ENCODE measurements at places on chromosomes 7 and 10. TPM values are rescaled to one million over a fixed set of nuclear protein-coding genes. Genes with fewer than 3 reads are reported as not detected.

- DNase-seq: no peak
Measured at GRCh38 chr7:83413831-83414230, 235.1 kb downstream of the SEMA3E start.

Gene ANXA8L1
- 0.04 TPM for polyA plus RNA-seq

GRCh38 chr10:31090894-31091607 is 59.4 kb upstream of the ZNF438 start:
- DNase-seq: no peak

DNA sequence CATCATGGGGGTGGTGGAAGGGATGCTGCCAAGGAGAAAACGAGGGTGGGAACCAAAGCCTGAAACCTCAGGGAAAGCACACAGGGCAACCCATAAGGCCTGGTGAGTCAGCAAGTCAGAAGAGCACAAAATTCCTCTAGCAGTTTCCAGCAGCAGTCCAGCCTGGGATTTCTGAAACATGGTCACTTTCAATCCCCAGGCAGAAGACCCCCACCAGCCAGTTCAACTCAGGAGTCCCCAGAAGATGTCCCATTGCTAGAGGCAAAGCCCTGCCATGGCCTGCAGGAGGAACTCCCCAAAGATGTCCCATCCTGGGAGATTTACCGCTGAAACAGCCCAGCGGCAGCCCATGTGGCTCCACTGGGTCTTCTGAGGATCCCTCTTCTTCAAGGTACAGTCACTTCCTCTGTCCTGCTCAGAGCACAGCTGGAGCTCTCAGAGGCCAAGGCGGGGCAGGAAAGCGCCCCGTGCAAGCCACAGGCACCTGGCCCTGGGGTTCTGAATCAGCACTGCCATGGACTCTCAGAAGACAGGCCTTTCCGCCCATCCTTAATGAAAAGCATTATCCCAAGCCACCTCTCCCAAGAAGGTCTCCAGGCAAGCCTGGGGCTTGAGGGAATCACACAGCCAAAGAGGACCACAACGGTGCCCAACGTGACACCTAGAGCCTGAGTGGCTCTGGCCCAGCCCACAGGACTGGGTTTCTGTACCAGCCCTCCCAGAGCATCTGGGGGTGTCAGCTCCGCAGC is 196.9 kb downstream of the GRID1 start:
- DNase-seq: no peak

DNA sequence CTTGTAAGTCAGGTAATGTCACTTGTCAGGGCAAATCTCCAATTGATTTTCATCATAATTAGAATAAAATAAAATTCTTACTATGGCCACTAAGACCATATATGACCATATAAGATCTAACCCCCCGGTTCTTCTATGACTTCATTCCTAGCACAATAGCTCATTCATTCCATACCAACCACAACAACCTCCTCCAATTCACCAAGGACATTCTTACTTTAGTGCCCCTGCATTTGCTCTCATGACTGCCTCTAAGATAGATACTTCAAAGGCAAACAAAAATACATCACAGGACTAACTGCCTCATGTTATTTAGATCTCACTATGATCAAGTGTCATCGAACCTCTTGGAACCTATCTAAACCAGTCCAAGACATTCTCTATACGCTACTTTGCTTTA is 90.8 kb downstream of the SNX13 start:
- DNase-seq: no peak

Gene RPEL1
- polyA plus RNA-seq: 0.01 TPM

- no peak for DNase-seq
Measured at GRCh38 chr7:17342756-17343155, 44.3 kb downstream of the AHR start.

Gene SMNDC1
- polyA plus RNA-seq: 11.0 TPM

GRCh38 chr7:44615149-44615611 is 8.8 kb downstream of the OGDH start:
- DNase-seq: peak; percentile 53

DNA sequence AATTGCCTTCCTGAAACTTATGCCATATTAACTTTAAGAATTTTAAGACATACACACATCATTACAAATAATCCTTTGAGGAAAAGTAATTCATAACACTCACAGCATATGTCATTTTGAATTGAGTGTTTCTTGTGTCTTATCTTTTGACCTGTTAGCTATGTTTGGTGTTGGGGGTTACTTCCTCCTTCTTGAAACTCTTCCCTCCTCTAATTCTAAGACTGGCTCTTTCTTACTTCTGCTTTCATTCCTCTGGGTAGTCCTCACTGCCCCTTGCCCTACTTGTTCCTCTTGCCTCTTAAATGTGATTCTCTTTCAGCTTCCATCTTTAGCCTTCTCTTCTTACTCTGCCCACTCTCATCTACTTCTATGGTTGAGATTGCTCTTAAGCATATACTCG is 28.3 kb upstream of the PIP4K2A start:
- no peak for DNase-seq

Gene LYZL1
- not detected for polyA plus RNA-seq

GRCh38 chr10:35185260-35186034 is 58.8 kb downstream of the CREM start:
- no peak for DNase-seq

DNA sequence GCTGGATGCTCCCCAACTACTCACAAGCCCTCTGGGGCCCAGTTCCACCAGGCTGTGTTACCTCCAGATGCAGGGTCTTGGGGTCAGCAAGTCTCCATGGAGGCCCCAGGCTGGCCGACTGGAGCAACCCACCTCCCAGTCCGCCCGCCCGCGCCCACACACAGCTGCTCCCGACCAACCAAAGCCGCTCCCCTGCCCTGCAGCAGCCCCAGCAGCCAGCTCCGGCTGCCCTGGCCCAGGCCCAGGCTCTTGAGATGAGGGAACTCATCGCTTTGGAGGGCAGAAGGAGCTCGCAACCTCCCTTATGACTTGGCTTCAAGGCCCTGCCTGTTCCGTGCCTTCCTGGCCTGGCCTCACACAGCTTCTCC is 47.2 kb downstream of the LRRC20 start:
- peak; percentile 56 for DNase-seq

Gene SPRN
- polyA plus RNA-seq: 0.07 TPM

GRCh38 chr7:74025730-74026129 is 2.2 kb upstream of the ELN start:
- no peak for DNase-seq

Gene PLAC9
- 63.7 TPM for polyA plus RNA-seq

Gene WEE2
- polyA plus RNA-seq: not detected

Gene PKD2L1
- polyA plus RNA-seq: not detected

DNA sequence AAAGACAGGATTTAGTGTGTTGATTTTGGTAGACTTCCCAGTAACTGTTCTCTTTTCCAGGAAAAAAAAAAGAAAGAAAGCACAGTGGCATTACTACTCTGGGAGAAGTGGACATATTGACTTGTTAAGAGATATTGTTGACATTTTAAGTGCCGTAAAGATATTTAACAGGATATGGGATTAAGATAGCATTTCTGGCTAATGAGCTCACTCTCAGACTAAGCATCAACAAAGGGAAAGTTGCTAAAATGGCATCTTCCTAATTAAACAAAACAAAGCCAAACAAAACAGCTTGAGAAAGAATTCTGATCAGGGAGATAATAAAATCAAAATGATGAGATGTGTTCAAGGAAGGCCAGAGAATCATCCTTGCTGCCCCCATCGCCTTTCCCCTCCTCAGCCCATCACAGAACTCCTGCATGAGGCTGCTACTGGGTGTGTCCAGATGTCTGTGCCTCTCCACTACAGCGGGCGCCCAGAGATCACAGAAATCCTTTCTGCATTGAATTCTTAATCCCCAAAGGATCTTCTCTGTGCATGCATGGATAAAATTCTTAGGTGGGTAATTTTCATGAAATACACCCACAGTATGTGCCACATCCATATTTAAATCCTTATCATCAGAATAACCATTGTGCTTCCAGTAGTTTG is 270.5 kb downstream of the POU6F2 start:
- no peak for DNase-seq

GRCh38 chr7:34452363-34452762 is 205.7 kb upstream of the NPSR1 start:
- no peak for DNase-seq

GRCh38 chr10:11035301-11035991 is 17.8 kb downstream of the CELF2 start:
- DNase-seq: no peak

DNA sequence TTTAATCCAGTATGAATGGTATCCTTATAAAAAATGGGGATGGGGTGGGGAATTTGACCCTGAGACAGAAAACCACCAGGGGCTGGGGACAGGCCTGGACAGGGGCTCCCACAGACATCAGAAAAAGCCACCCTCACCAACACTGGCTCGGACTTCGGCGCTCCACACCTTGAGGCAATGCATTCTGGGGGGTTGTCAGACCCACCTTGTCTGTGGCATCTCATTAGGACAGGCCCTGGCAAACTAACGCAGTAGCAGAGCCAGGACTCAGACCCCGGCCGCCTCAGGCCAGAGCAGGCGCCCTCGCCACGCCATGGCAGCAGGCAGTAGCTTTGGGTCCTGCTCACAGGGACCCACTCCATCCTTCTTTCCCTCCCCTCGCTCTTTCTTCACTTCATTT is 160.1 kb downstream of the CCDC3 start:
- DNase-seq: no peak

Gene GIMAP8
- polyA plus RNA-seq: 19.5 TPM

GRCh38 chr10:104122225-104123107 is 495 bp downstream of the SFR1 start:
- DNase-seq: no peak

Gene ANXA8
- 0.09 TPM for polyA plus RNA-seq

GRCh38 chr7:17126413-17127268 is 171.8 kb upstream of the AHR start:
- DNase-seq: no peak

DNA sequence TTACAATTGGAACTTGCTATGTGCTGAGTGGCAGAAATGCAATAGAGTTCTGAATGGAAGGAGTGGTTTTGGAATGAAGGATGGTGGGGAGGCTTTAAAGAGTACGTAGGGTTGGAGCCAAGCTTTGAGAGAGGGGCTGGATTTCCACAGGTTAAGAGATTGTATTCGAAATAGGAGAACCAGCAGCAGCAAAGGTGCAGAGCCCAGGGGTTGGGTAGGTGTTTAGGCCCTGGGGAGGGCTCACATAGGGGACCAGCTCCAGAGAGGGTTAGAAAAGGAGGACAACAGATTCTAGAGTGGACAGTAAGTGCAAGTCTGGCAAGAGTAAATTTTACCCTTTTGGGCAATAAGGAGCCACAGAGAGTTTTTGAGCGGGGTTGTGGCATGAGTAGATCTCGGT is 297.2 kb downstream of the RPS24 start:
- no peak for DNase-seq

Measured in heart right ventricle (tissue), 16 donors.